ENCODE measurements at places on chromosomes 5 and 9.
A peak's percentile ranks its signal among the peaks of the same experiment; 100 is the strongest.

DNA sequence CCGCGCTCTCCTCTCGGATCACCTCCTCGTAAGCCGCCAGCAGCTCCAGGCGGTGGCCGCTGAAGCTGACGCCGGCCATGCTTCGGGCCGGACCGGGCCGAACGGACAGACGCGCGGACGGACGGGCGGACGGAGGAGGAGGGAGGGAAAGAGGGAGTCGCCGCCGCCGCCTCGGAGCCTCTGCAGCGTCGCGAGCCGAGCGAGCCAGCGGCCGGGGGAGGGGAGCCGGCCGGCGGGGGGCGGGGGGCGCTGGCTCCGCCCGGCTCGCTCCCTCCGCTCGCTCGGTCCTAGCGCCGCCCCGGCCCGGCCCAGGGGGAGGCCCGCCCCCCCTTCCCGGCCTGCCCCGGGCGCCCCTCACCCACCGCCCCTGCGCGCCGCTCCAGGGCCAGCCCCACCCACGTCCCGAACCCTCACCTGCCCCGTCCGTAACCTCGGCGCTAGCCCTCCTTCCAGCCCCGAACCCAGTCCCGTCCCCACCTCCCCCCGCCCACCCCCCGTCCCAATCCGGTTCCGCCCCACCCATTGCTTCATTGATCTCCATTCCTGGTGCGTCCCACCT is at the start of gene DBN1:
DBN1 (minus strand) TSS at position 192 of the 559 bp plus-strand sequence; CDS start at position 79, 113 bp downstream.
- DNase-seq: no peak

DNA sequence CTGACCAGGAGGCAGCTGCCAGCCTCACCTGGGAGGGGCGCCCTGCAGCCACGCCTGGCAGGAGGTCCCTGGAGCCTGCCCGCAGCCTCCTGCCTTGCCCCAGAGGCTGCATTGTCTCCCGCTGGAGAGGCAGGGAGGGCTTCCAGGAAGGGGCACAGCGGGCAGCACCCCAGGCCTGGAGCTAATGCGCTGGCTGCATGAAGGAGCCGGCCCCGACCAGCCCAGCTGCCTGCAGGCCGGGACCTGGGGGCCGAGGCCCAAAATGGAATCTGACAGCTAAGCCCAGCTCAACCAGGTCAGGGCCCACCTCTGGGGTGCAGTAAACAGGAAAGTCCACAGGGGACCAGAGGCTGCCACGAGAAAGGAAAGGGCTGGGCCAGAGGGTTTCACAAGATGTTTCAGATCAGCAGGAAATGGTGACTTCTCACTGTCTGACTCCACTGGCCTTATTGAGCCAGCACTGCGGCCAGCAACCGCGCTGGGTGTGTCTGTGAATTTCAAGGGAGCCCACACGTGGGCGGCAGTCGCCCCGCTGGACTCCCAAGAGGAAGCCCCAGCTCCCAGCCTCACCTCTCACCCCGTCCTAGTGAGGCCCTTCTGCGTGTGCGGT is 18.6 kb upstream of the NOTCH1 start:
- no peak for DNase-seq

DNA sequence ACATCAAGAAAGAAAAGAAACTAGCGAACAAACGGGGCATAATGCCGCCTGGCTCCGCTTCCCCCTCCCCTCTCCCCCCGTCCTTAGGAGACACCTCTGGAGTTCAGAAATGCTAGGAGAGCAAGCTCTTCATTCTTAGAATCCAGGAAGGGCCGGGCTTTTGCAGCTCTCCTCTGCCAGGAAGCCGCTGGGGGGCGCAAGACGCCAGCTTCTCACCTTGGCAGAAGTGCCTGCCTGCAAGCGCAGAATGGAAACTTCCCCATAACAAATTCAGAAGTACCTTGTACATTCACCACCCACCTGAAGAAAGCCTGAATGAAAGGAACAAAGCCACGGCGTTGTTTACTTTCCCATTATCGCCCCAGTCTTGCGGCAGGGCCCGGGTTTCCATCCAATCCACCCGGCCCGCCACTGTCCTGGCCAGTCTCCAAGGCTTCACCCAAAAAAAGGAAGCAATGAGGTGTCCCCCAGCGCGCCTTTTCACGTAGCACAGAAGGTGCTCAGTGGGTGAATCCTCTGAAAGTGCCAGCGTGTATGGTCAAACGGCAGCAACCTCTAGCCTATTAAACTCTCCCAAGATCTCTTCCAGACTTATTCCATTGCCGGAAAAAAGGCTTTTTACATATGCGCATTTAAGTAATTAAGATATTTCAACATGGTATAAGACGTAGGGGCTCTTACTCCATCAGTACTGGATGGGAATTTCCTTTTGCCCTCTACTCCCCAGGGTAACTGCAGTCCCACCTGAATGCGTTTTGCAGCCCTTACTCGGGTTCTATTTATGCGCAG is 1.6 kb upstream of the GADD45G start:
- DNase-seq: peak; percentile 79

GRCh38 chr9:109488351-109488750 is 9.8 kb downstream of the PTPN3 start:
- no peak for DNase-seq

DNA sequence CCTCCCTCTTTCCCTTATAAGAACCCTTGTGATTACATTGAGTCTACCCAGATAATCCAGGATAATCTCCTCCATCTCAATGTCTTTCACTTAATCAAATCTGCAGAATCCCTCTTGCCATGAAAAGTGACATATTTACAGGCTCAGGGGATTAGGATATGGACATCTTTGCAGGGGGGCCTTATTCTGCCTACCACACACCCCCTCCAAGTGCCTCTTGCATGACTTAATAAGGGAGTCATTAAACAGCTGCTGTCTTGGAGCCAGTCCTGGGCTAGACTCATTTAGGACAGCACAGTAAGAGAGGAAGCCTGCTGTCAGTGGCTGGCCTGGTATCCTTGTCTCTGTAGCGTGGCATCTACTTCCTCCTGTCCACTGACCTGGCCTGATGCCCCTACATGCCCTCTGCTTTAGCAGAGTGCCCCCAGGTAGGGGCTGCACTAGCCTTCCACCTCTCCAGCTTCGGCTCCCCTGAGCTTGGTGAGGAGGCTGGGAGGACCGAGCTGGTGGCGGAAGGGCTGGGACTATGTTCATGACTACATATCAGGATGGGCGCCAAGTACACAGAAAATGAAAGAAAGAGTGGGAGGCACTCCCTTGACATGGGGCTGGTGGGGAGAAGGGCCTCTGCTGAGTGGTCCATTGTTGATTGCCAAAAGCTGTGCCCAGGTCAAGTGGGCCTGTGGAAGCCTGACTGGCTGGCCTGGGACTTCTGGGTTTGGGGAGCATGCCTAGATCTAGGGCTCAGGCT is 17.2 kb downstream of the ENHO start:
- DNase-seq: no peak

GRCh38 chr5:72604111-72604797 is 97.0 kb upstream of the ZNF366 start:
- no peak for DNase-seq

- no peak for DNase-seq
These were observed 25.2 kb upstream of the GLIS3 start for GRCh38 chr9:4325113-4325512.

DNA sequence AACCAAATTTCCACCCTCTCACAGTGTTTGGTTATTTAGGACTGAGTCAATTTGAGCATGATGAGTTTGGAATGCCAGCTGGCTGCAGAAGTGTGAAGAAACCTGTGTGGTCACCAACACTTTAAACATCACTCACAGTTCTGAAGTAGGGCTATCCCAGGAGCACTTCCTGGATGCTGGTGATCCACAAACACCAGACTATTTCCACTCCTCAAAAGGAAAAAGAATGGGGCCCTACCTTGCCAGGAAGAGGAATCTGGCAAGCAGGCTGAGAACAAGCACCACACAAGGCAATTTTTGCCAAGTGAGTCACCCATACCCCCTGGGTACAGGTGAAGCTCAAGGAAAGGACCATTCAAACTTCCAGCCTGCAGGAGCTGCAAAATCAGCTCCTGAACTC is 294.2 kb upstream of the PTGER4 start:
- no peak for DNase-seq

GRCh38 chr5:180688330-180689070 is 39.1 kb upstream of the FLT4 start:
- no peak for DNase-seq

DNA sequence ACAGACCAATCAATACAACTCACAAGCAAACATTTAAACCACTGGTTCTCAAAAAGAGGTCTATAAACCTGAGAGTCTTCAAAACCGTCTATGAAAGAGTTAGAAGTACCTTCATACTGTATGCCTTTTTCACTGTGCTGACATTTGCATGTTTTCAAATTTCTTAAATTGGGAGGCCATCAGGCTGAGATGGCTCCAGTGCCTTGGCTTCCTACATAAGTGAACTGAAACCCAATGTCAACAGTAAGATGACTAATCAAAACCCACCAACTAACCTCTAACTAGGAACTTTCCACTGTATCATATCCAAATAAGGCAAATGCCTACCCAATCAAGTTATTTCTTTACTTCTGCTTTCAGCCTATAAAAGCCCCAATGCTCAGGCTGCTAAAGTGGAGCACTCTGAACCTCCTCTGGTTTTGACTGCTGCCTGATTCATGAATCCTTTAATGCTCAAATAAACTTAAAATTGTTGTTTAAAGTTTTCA is 35.1 kb downstream of the FAM13B start:
- no peak for DNase-seq

GRCh38 chr9:1024112-1024511 is 26.0 kb upstream of the DMRT2 start:
- DNase-seq: no peak

DNA sequence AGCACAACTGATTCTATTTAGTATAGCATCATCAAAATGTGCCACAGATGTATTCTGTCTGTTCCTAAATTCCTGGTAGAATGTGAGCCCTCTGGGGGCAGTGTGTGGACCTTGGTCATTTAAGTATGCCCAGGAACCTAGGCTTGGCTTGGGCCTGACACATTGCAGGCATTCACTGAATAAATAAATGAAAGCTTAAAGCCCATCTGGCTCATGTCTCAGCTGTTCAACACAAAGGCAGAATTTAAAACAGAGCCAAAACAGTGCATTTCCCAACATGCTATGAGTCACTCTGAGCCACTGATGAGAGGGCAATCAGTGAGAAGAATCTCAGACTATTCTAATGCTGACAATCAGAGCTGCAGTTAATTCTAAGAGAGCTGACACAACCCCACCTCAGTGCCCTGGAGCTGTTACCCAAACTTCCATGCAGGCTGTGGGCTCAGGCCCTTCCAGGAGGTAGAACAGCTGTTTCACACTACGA is 8.1 kb downstream of the FAM193B start:
- no peak for DNase-seq

GRCh38 chr9:122265149-122265915 is 650 bp downstream of the MRRF start:
- peak; percentile 1 for DNase-seq

- no peak for DNase-seq
These were observed 52.8 kb downstream of the DIAPH1 start for GRCh38 chr5:141565826-141566570.

GRCh38 chr5:82436291-82436690 is 158.1 kb upstream of the RPS23 start:
- no peak for DNase-seq

GRCh38 chr9:7226007-7226640 is 468.4 kb downstream of the KDM4C start:
- DNase-seq: no peak

DNA sequence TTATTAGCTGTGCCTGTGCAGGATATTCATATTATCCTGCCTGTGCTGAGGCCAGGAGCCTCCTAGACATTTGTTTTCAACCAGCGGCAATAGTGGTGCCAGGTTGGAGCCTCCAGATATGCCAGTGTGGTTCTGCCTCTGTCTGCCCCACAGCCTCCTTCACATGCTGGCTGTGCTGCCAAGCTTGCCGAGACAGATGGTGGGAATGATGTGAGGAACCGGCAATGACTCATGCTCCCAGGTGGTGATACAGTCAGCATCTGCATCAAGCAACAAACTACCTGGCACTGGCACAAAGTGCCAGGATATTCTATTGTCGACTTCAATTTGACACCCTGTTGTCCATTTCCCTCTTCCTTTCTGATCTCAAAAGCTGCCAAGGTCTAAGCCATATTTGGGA is 285.7 kb downstream of the CHSY3 start:
- DNase-seq: no peak

DNA sequence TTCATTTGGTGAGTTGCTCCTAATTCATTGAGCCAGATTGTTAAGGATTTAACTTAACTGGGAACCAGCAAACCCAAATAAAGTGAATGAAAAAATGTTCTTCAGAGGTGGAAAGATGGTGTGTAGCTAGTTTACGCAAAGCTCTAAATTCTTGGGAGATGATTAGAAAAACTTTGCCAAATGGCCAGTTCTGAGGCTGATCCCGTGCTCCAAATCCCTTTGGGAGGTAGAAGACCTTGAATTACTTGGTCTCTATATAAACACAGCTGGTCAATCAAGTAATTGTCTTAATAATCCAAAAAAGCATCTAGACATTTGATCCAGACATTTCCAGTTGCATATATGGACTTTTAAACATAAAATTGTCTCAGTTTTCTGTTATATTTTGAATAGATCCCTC is 11.4 kb downstream of the ACTL7B start:
- DNase-seq: no peak

- DNase-seq: no peak
These were observed 20.4 kb downstream of the CRB2 start for GRCh38 chr9:123376218-123377071.
